CD4-positive, alpha-beta T cell (primary cell): ENCODE measurements at places on chromosomes 2 and 18.

DNA sequence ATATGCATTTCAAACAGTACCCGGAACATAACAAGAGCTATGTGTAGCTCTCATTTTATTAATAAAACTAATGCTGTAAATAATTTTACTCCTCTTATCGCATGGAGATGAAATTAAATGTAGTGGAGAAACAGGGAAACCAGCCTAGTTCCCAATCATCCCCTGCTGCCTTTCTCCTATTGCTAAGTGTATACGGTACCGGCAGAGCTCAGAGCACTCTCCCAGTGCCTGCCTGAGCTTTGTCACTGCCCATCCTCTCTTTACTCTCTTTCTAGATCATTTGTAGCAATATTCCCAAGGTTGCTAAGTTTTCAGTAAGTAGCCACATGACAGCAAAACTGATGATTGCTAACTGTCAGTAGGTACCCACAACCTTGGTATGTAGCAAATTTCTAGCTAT, 85.5 kb upstream of the ZSWIM2 start:
- DNase-seq = no peak

DNA sequence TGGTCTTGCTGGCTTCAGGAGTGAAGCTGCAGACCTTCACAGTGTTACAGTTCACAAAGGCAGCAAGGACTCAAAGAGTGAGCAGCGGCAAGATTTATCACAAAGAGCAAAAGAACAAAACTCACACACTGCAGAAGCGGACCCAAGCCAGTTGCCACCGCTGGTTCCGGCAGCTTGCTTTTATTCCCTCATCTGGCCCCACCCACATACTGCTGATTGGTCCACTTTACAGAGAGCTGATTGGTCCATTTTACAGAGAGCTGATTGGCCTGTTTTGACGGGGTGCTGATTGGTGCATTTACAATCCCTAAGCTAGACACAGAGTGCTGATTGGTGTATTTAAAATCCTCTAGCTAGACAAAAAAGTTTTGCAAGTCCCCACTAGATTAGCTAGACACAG, 37.2 kb upstream of the ZNF532 start:
- DNase-seq = no peak

DNA sequence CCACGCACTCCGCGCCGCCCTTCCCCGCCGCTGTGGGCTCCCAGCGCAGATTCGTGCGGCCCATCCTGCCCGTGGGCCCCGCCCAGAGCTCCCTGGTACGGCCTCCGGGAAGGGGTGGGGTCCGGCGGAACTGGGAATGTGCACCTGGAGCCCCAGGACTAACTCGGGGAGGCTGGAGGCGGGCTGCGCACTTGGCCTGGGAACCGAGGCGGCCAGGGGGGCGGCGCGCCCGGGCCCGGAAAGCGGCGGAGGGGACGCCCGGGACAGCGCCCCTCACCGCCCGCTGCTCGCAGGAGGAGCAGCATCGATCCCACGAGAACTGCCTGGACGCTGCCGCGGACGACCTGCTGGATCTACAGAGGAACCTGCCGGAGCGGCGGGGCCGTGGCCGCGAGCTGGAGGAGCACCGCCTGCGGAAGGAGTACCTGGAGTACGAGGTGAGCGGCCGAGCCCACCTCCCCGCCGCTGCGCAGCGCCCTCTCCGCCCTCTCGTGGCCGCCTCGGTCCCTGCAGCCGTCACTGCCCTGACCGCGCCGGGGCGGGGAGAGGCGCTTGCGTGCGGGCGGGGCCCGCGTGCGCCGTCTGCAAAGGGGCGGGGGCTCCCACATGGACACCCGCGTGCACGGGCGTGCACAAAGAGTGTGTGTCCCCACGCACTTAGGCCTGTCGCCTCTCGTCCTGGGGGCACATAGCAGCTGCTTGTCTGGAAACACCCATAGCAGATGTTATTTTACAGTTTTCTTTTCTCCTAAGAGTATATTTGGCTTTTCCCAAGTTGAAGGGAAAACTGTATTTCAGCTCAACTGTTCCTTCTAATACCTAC, 25.2 kb downstream of the PSD4 start:
- peak; percentile 87 for DNase-seq

GRCh38 chr2:128250229-128251025, 68.2 kb downstream of the HS6ST1 start:
- DNase-seq = no peak

DNA sequence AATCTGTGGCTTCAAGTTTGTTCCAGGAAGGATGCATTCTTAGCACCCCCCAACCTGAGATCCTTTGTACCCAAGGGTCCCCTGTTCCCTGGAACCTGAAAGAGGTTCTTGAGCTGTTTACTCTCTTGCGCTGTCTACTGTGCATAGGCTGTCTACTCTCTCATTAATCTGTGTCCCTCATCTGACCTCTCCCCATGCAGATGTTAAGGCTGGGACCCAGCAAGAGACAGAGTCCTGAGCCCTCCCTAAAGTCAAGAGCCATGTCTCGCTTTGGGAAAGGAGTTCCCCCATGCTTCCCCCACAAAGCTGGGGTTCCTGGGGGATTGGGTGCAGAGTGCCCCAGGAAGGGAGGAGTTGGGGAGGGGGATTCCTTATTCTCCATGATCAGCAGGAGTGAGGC, 312.9 kb downstream of the CYP26B1 start:
- DNase-seq = no peak

GRCh38 chr18:33851546-33852078, 273.6 kb downstream of the ASXL3 start:
- DNase-seq = no peak

GRCh38 chr2:216833061-216833460, 26.8 kb downstream of the TNP1 start:
- DNase-seq = no peak

DNA sequence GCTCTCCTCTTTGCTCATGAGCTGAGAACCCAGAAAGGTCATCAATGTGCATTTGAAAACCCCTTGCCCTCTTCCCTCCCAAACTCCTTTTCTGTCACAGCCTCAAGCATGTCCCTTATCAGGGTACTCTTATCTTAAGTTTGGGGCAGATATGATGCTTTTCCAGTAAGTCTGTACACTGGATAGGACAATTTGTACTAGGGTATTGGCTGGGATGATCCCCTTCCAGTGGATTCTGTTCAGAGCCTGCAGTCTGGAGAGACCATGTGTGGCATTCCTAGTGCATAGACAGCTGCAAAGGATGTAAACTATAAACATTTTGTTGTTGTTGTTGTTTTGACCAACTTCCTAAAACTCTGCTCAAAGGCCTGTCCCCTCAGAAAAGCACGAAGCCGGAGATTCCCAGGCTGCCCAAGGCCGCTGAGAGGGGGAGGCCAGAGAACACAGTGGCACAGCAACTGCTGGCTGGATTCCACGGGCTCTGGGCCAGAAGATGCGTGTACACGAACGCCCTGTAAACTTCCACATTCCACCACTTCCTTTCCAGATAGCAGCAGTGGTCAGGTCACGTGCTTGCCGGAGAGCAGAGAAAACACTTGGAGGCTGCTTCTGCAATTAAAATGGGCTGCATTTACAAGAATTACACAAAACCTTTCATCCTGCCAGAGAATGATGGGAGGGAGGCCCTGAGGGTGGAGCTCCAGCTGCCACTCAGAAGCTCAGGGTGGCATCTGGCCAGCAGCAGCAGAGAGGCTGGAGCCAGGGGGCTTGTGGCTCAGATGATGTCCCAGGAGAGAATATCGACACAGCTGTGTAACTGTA, 42.1 kb downstream of the BMP10 start:
- DNase-seq = peak; percentile 90

DNA sequence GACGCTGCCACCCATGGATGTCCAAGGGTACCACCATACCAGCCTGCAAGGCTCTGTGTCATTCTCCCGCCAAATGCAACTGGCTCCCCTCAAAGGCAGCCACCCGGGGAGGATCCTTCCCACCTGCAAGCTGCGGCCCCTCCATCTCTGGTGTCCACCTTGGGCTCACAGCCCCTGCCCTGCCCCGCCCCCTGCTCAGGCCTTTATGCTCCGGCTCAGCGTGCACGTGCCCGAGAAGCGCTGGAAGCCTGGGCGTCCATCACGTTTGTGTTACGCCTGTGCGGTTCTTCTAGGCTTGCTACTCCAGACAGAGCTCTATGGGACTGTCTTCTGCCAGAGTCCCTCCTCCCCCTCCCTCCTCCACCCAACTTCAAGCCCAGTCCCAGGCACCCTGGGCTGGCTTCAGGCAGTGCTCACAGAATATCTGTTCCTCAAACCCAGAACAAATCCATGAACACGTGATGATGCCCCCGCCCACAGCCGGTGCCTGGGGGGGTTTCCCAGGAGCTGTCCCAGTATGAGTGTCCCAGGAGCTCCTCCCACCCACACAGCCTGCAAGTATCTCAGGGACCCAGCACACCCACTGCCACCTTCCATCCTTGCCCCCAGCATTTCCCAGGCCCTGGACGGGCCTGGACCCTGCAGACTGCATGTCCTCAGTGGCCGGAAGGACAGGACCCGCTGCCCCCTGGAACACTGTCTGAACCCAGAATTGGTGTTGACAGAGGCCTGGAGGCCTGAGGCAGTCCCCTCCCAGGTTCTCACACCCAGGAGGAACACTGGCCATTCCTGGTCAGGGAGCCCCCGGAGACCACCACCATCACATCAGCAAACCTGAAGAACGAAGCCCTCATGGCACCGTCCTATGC, 30.3 kb downstream of the KIF1A start:
- no peak for DNase-seq

DNA sequence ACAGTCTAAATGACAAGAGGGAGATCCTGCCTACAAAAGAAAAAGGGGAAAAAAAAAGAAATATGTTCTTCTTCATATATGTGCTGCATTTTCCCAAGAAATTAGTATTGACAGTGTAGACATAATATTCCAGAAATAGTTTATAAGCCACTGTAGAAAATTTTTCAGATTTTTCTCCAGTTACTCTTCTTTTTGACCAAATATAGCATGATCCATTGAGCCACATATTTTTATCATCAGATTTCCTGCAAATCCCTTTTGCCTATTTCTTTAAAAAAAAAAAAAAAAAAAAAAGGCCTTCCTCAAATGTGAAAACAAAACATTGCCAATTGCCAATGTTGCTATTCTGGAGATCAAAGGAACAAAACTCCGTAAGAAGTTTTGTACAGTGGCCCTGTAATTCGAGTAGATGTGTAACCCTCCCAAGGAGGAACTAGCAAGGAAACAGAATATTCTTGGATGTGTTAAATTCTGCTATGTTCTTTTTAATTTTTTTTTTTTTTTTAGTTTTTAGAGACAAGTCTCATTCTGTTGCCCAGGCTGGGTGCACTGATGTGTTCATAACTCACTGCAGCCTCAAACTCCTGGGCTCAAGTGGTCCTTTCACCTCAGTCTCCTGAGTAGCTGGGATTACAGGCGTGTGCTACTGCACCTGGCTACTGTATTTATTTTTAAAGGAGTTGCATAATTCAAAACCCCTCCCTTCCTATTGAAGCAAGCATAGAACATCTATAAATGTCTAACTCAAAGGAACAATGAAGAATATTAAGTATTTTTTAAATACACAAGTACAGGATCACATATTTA, 12.5 kb upstream of the CABYR start:
- DNase-seq = no peak

DNA sequence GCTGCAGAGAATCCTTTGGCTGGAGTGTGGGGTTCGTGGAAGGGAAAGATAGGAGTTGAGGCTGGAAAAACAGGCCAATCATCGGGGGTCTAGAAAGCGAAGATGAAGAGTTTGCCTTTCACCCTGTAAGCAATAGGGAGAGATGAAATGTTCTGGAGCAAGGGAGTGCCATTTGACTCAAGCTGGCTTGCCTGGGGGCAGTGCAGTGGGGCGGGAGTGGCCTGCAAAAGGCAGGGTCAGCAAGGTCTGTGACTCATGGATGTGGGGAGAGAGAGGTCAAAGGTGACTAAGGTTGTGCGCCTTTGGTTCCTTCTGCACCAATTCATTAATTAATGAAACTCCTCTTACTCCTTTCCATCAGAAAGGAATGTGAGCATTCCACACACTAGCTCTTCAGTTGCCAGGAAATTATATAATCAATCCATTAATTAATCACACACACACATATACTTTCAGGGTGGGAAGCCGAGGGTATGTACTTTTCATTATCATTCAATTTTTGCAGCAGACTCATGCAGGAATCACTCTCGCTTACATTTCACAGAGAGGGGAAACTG, 227.6 kb downstream of the MYCN start:
- no peak for DNase-seq

DNA sequence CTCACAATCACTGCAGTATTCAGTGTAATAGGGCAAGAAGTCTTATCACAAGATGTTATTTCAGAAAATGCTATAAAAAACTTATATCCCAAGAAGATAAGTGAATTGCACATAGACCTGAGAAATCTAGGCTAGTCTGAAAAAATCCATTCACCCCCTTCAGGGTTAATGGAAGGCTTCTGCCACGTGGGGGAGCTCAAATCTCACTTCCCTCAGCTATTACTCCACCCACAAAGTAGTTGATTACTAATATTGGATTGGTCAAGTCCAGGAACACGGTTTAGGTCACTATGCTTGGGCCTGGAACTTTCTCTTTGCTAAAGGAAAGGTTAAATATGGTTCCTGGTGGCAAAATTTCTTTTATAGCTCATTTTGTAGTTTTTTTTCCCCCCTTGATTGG, 51.2 kb upstream of the ADAM23 start:
- DNase-seq = peak; percentile 7

GRCh38 chr2:146994246-146994645, 850.6 kb upstream of the ACVR2A start:
- DNase-seq = no peak

DNA sequence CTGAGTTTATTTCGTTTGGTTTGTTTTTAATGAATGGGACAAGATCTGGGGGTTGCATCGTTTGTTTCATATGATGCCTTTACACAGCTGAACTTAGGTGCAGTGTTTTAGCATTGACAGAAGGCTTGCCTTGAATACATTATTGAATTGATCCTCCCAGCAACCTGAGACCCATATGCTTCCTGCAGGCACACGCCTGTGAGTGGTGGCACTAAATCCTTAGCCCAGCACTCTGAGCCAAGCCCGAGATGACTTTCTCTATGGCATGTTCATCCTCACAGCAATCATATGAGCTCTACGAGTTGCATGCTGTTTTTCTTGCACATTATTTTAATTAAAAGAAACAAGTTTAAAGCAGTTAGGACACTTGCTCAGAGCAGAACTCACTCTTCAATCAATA, 47.8 kb upstream of the AGAP1 start:
- no peak for DNase-seq

- DNase-seq = no peak
These were observed 237.2 kb downstream of the PRKCE start for GRCh38 chr2:45888641-45889040.

GRCh38 chr18:12990123-12990475, 1.1 kb upstream of the CEP192 start:
- DNase-seq = peak; percentile 21

- DNase-seq = no peak
These were observed 117.7 kb downstream of the MEMO1 start for GRCh38 chr2:31893094-31893493.

DNA sequence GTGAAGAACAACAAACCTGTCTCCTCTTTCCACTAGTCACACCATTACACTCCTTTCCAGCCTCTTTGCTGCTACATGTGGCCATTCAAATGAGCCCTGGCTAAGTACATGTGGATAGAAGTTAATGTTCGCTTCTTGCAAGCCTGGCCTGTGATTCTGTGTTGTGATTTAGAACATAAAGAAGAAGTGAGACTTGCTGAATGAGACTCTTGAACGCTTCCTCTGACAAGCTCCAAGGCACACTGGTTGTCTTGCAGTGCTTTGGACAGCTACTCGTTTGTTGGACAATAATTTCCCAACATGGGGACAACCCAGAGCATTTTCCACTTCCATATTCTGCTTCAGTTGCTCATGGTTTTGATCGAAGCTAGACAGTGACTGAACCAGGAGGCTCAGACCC, 57.3 kb downstream of the CCDC74A start:
- no peak for DNase-seq
